ENCODE measurements at places on chromosomes 5 and 9. TPM values are rescaled to one million over a fixed set of nuclear protein-coding genes. Genes with fewer than 3 reads are reported as not detected.
A peak's percentile ranks its signal among the peaks of the same experiment; 100 is the strongest.

GRCh38 chr9:90393365-90394152, 249.1 kb downstream of the DIRAS2 start:
- H3K4me1 ChIP-seq = no peaks in the 10 kb centered on the region
- H3K4me3 ChIP-seq = no peak overlapping the region
- no peak overlapping the region for H3K27ac ChIP-seq
- no peak for DNase-seq
- no peaks in the 10 kb centered on the region for H3K27me3 ChIP-seq
- no peaks in the 10 kb centered on the region for H3K36me3 ChIP-seq

DNA sequence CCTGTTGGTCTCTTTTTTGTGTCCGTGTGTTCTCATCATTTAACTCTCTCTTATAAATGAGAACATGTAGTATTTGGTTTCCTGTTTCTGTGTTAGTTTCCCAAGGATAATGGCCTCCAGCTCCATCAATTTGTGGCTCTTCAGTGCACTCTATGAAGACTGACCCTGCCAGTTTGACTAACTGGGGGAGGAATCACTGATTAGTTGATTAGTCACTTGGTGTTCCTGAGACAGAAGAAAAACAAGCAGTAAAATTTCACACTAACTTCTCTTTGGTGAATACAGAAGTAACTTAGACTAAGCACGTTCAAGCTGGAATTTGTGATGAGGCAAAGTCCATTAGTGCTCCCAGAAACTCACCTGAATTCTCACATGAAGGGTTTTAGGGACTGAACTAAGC, 495.8 kb upstream of the RORB start:
- H3K27me3 ChIP-seq = no peaks in the 10 kb centered on the region
- no peak for DNase-seq

DNA sequence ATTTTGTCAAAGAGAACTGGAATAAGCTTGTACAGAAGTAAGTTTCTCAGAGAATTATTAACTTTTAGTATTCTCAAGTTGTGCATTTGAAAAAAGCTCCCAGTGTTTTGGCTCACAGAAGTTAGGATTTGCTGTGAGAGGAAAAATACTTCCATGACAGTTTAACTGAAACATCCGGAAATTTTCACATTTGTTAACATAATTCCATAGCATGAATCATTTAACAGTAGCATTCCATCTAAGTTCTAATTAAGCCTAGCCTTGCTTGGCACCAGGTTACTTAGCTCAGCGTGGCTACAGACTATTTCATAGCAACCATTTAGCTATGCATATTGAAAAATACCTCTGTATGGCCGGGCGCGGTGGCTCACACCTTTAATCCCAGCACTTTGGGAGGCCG, 90.8 kb downstream of the LNPEP start:
- H3K27ac ChIP-seq = no peak overlapping the region
- H3K36me3 ChIP-seq = peaks cover 5% of the 10 kb centered on the region
- no peak overlapping the region for H3K4me3 ChIP-seq
- peaks cover 5% of the 10 kb centered on the region for H3K4me1 ChIP-seq
- DNase-seq = no peak
- no peaks in the 10 kb centered on the region for H3K27me3 ChIP-seq

GRCh38 chr9:124210697-124211096, 47.1 kb upstream of the NEK6 start:
- peaks cover 72% of the 10 kb centered on the region for H3K4me1 ChIP-seq
- no peak overlapping the region for H3K4me3 ChIP-seq
- peak; percentile 69 for DNase-seq

DNA sequence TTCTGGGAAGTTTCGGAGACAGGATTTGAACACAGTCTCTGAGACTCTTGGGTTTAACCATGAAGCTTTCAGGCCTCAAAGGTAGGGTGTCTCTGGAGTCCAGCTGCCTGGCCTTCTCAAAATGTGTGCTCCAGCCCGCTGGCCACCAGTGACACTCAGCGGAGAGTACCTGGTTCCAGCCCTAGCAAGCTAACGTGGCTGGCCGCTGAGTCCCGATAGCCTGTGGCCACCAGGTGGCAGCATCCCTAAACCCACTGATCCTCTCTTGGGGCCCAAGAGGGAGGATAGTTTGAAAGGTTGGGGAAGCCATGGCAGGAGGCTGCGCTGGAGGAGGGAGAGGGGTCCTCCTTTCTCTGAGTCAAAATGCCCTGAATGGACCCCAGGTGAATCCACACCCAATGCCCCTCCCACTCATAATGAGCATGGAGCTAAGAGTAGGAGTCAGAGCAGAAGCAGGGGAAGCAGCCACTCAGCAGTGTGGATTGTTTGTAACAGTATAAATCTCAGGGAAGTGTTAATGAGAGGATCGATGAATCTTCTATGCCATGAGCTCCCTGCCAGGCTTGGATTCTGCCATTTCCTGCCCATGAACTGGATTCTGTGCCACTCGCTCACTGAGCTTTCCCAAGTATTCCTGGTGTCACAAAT, 5.4 kb upstream of the TIFAB start:
- no peak overlapping the region for H3K4me3 ChIP-seq
- H3K27me3 ChIP-seq = no peaks in the 10 kb centered on the region
- peaks cover 16% of the 10 kb centered on the region for H3K4me1 ChIP-seq
- H3K36me3 ChIP-seq = no peaks in the 10 kb centered on the region
- no peak overlapping the region for H3K27ac ChIP-seq

DNA sequence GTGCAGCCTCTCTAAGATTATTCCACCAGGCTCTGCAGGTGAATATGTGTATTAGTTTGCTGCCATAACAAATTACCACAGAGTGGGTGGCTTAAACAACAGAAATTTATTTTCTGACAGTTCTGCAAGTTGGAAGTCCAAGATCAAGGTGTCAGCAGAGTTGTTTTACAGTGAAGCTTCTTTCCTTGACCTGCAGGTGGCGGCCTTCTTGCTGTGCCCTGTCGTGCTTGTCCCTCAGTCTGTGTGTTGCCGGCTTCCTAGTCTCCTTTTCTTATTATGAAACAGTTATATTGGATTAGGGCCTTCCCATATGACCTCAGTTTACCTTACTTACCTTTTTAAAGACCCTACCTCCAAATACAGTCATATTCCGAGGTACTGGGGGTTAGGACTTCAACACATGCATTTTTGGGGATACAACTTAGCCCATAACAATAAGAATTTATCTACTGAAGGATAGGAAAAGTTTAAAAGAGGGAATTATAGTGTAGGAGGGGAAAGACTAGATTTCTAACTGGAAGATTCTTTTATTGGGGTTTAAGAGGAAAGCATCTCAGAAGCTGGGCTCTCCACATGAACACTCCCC, 97.4 kb downstream of the OSTF1 start:
- H3K36me3 ChIP-seq = no peaks in the 10 kb centered on the region
- H3K4me1 ChIP-seq = no peaks in the 10 kb centered on the region
- no peak overlapping the region for H3K27ac ChIP-seq
- H3K27me3 ChIP-seq = no peaks in the 10 kb centered on the region
- no peak for DNase-seq
- no peak overlapping the region for H3K4me3 ChIP-seq

DNA sequence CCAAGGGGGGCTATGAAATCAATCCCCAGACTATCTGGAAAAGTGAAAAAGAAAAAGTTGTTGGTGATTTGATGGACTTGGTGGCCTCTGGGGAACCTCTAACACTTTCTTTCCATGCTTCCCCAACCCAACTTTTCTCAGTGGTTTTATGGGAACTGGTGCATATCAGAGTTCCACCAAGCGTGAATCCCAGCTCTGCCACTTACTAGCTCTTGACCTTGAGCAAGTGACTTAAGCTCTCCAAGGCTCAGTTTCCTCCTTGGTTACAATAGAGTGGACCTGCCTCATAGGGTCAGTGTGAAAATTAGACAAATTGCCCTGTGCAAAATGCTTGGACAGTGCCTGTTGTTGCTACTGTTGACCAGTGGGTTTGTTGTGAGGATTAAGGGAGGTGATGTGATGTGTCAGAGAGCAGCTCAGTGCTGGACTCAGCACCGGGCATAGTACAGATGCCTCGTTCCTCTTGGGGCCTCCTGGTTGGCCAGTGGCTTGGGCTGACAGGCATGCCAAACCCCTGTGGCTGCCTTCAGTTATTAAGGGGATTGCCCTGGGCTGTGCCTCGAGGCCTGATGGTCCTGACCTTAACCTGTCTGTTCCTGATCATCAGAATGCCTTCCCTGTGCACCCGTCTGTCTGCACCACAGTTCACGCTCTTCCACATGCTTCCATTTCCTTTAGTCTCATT, 49.3 kb downstream of the COL15A1 start:
- peaks cover 13% of the 10 kb centered on the region for H3K4me1 ChIP-seq
- DNase-seq = peak; percentile 36
- 0 out of 2 replicates have a peak, but pooled peaks cover 2% of the 10 kb centered on the region for H3K27me3 ChIP-seq
- H3K27ac ChIP-seq = no peak overlapping the region
- no peaks in the 10 kb centered on the region for H3K36me3 ChIP-seq
- no peak overlapping the region for H3K4me3 ChIP-seq

DNA sequence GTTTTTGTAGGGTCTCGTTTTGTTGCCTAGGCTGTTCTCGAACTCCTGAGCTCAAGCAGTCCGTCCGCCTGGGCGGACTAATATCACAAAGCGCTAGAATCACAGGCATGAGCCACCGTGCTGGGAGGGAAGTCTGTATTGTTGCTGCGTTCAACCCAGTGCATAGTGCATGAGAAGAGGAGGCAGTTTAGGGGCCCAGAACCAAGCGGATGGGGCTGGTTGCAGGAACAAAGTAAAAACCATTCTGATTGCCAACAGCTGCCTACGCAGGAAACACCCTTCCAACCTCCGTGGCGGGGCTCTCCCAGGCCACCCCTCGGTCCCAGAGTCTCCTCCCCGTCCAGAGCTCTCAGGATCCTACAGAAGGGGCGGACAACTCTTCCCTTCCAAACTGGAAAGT, 87.1 kb downstream of the ANXA2R start:
- H3K4me1 ChIP-seq = peaks cover 13% of the 10 kb centered on the region
- no peaks in the 10 kb centered on the region for H3K36me3 ChIP-seq
- H3K27ac ChIP-seq = no peak overlapping the region
- no peak overlapping the region for H3K4me3 ChIP-seq
- H3K27me3 ChIP-seq = no peaks in the 10 kb centered on the region

DNA sequence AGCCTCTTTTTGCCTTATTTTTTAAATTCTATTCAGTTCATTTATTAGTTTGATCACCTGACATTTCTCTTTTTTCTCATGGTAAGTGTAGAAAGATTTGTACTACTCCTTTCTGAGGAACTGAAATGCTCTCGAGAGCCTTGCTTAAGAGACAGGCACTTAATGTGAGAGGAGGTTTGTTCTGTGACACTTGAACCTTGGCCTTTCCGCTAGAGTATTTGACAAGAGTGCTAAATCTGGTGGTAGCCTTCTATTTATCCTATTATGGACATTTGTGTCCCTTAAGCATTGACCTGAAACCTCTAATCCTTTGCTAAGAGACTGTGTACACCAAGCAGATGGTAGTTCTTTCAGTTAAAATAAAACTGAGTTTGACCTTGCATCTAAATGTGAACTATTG, 805.0 kb upstream of the PTPRD start:
- no peaks in the 10 kb centered on the region for H3K27me3 ChIP-seq
- no peaks in the 10 kb centered on the region for H3K36me3 ChIP-seq
- no peak overlapping the region for H3K27ac ChIP-seq

DNA sequence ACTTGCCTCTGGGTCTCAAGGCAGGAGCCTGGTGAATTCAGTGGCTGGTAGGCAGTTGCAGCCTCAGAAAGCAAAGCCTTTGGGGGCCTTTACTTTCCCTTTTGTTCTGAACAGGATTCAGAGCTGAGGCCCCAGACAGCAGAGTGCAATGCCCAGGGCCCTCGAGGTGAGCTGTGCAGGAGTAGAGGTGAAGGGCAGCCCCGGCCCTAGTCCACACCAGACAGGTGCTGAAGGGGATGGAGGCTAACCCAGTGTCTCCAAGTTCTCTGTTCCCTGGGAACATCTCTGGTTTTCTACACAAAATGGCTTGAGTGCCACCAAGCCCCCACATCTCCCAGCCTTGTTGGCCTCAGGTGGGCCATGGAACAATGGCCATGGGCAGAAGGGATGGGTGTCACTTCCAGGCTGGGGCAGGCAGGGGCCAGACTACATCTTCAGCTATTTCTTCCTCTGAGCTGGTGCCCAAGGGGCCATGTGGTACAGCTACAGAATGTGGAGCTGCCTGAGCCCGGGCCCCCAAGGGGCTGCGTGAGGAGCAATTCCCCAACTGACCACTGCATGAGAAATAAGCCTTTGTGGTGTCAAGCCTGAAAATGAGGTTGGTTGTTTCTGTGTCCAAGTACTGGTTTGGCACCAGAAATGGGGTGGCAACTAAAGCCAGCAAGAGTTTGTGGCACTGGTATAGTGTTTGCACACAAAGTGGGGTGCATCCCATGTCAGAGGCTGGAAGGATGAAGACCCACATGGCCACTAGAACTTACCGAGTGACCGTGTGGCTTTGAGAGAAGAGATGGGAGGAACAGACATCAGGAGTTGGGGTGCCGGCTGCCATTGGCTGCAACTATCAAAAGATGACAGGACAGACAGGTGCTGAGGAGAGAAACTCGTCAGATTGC, 57.8 kb downstream of the BARX1 start:
- H3K4me3 ChIP-seq = no peak overlapping the region
- H3K27me3 ChIP-seq = no peaks in the 10 kb centered on the region
- H3K36me3 ChIP-seq = no peaks in the 10 kb centered on the region

- DNase-seq = no peak
- H3K36me3 ChIP-seq = no peaks in the 10 kb centered on the region
- H3K4me3 ChIP-seq = no peak overlapping the region
- no peaks in the 10 kb centered on the region for H3K4me1 ChIP-seq
Measured at GRCh38 chr9:79481846-79482477, 89.8 kb upstream of the TLE4 start.

- H3K27ac ChIP-seq = no peak overlapping the region
- H3K4me1 ChIP-seq = no peaks in the 10 kb centered on the region
- no peak overlapping the region for H3K4me3 ChIP-seq
- no peak for DNase-seq
Measured at GRCh38 chr5:14945450-14945849, 73.9 kb upstream of the ANKH start.

GRCh38 chr5:16787278-16787677, 148.8 kb downstream of the MYO10 start:
- H3K4me1 ChIP-seq = peaks cover 10% of the 10 kb centered on the region
- H3K36me3 ChIP-seq = no peaks in the 10 kb centered on the region
- no peaks in the 10 kb centered on the region for H3K27me3 ChIP-seq
- no peak overlapping the region for H3K4me3 ChIP-seq
- no peak overlapping the region for H3K27ac ChIP-seq
- no peak for DNase-seq

CAMSAP1 gene
- total RNA-seq = 32.8 TPM

TRIM7 gene
- total RNA-seq = 0.38 TPM

ANXA2R gene
- 5.2 TPM for total RNA-seq

PCDHGA9 gene
- total RNA-seq = 0.56 TPM

CD274 gene
- 23.5 TPM for total RNA-seq

EIF4E1B gene
- total RNA-seq = not detected

TMOD1 gene
- 28.4 TPM for total RNA-seq

NELFB gene
- 63.4 TPM for total RNA-seq

Measured in GM12878 (cell line).